ENCODE measurements at places on chromosomes 1 and 21.

DNA sequence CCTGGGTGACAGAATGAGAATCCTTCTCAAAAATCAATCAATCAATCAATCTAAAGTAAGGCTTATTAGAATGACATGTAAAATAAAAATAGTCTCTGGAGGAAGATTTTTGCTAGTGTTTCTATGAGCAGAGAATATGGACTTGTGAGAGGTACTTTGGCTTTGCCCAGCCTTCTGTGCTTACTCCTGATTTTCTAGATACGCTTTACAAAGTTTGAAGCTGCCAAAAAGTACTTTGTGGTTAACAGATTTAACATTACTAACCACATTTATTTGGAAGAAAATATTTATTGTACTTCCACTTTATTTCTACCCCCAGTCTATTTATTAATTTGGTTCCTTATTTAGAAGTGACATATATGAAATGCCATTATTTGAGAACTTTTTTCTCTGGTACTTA is 41.0 kb downstream of the CEP350 start:
- no peak for DNase-seq

GRCh38 chr1:48671578-48671977 is 105.1 kb downstream of the BEND5 start:
- DNase-seq = no peak

- no peak for DNase-seq
Observed at GRCh38 chr1:25996966-25997827, 666 bp downstream of the PAFAH2 start.

- DNase-seq = no peak
Observed at GRCh38 chr1:233112186-233113008, 162.0 kb downstream of the NTPCR start.

DNA sequence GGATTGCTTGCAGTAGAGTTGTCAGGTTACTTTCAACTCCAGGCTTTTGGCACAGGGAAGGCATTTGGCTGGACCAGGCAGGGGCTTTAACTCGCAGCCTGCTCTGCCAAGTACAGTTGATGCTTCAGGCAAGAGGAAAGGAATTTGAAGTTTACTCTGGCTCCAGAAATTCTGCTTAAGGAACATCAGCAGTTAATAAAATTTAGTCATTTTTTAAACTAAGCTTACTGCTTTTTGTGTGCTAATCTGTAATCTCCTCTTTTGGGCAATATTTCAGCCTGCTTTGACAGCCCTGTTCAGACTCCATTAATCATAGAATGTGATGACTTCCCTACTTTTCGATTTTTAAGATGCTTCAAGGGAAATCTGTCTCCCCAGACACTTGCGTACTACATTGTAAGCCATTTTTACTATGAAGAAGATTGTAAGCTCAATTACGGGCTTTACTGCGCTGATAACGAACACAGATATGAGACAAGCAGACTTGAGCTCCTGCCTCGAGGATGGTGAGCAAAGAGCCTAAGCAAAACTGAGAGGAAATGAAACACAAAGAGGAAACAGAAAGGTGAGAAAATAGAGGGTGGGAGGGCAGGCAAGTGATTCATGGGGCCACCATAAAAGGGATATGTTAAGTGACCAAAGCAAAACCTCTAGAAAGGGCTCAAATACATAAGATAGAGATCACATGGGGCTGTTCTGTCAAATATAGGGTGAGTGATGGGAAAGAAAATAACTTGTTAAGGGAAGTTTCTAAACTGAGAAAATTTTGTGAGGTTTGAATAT is 76.6 kb upstream of the VAV3 start:
- no peak for DNase-seq

- no peak for DNase-seq
Observed at GRCh38 chr1:55012661-55013060, 13.9 kb downstream of the BSND start.

GRCh38 chr1:224432672-224433040 is 1.9 kb downstream of the WDR26 start:
- no peak for DNase-seq

DNA sequence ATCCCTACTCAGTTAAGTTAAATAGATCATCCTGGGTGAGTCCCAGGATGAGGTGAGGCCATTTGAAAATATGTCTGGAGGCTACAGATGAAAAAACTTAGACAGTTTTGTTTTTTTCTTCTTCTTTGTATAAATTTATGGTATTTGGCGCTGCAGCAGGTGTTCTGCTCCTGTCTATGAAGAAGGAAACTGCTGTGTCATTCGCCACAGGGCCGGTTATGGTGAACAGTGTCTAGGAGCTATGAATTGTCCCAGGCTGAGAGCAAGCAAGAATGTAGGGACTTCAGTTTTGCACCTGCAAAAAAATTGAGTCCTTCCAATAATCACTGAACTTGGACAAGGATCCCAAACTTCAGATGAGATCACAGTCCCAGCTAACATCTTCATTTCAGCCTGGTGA is 674.3 kb upstream of the RGS18 start:
- no peak for DNase-seq

- no peak for DNase-seq
Observed at GRCh38 chr1:22914633-22915217, 57.9 kb downstream of the LACTBL1 start.

DNA sequence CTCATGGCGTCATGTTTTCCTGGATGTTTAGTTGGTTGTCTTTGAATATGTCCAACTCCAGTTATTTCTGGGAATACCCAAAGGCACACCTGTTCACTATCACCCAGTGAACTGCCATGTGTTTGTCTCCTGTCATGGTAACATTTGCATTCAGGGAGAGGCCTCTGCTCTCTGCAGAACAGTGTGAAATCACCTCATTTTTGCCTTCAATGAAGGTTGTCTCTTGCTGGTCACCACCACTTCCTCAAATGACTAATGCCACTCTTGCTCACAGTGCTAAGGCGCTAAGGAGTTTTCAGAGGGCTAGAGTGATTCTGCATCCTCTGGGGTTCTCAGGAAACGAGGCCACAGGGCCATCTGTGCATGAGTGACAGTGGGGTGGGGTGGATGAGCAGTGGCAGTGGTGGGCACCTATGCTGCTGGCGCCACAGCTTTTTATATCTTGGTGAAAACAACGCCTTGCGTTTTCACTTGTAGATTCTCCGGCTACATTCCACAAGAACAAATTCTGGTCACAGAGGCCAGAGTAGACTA is 60.0 kb upstream of the ATP5PO start:
- DNase-seq = no peak

GRCh38 chr1:151939779-151940178 is 30.5 kb upstream of the THEM4 start:
- no peak for DNase-seq

DNA sequence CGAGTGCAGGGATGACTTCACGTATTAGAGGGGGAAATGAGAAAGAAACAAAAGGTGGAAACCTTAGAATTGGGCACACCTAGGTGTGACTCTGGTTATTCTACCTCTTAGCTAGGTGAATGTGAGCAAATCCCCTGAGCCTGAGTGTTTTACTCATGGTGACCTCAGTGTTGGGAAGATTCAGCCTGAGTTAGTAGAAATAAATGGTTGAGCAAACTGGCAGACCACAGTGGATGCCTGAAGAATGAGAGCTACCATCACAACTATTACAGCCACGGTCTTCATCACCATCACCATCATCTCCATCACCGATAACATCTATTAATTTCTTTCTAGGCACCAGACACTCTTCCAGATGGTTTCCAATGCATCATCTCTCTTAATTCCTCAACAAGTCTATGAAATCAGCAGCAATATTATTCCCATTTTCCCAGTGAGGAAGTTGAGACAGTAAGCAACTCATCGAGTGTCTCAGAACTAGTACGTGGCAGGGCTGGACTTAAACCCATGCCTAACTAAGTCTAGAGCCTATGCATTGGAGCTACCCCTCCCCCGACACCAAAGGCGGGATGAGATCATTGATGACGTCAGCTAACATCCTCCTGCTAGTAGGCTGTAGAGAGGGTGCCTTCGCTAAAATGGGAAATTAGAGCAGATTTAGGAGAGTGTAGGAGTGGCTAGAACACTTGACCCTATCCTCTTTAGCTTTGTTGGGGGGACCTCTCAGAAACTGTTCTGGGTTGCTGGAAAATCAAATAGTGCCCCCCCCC is 7.9 kb upstream of the KAZN start:
- no peak for DNase-seq

DNA sequence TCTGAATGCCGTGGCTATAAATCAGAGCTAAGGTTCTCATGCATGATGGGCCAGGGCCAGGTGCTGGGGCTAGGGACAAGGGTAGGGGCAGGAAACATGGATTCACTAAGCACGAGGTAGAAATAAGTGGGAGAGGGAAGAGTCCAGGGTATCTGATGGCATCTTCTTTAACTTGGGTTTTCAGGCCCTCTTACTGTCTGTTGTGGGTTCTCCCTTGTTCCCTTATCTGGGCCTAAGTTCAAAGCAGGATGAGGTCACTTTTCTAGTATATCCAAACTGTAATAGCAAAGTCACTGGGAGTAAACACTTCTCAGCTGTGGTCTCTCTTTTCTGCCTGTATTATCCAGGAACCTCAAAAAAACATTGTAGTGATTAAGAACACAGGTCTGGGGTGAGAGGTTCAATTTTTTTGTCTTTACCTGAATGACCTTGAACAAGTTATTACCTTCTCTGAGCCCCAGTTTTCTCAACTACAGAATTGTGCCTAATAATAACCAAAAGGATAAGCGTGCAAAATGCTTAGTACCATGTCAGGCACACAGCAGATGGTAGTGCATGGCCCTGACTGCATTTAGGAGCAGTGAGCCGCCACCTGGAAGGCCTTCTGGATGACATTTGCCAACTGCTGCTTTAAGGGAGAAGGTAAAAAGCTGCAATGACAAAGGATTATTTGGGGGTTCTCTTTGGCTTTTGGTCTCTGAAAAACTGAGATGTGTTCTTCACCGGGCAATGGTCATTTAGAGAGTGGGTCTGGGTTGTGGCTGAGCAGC is 53.6 kb upstream of the A3GALT2 start:
- no peak for DNase-seq

DNA sequence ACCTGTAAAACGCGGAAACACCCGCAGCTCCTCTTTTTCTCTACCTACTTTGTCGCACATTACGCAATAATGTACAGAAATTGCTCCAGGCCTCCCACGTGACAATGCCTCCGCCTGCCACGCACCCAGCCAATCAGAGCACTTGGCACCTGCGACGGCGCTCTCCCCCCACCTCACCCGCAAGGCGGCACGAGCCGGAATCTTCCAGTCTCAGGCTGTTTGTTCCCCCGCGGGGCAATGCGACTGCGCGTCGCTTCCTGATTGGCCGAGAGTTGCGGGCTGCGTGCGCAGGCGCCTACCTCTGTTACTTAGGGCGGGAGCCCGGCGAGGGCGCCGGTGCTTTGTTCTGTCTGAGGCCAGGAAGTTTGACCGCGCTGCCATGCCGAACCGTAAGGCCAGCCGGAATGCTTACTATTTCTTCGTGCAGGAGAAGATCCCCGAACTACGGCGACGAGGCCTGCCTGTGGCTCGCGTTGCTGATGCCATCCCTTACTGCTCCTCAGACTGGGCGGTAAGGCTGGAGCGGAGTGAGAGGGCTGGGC is at the start of gene MAEL:
MAEL (plus strand) TSS at position 307 of the 542 bp plus-strand sequence; CDS start at position 380, 73 bp downstream.
- DNase-seq = no peak

DNA sequence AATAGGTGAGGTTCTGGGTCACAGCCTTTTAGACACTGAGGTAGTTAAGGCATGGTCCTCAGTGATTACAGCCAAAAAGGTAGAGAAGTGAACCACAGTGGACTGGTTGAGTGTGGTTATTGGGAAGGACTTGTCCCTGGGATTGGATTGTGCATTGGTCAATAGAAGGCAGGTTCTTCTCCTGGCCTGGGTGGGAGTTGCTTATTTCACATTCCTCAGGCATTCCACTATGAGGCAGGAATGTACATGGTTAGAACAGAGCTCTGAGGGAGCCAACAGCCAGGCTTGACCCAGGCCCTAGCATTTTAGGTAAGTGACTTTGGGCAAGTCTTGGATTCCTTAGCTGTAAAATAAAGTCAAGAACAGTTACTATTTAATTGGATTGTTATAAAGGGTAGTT is 97.9 kb upstream of the MARK1 start:
- no peak for DNase-seq

GRCh38 chr1:164723296-164723798 is 164.4 kb downstream of the PBX1 start:
- DNase-seq = no peak

- DNase-seq = no peak
Observed at GRCh38 chr1:220670365-220670764, 19.8 kb upstream of the C1orf115 start.

DNA sequence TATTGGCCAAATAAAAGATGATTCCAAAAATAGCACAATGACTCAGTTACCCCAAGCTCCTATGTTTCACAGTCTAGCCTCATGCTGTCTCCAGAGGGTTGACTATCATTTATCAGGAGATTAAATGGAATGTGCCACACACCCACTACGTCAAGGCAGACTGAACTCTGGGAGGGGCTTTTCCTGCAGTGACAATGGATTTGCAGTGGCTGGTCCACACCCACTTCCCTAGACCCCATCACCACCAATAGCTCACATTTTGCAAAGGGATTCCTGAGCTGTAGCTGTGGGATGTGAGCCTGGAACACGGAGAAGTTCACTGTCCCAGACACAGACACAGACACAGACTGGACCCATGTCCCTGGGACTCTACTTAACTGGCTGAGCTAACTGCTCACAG is 77.1 kb downstream of the HLCS start:
- no peak for DNase-seq

- no peak for DNase-seq
Observed at GRCh38 chr1:220755309-220755708, 7.2 kb downstream of the MTARC2 start.

DNA sequence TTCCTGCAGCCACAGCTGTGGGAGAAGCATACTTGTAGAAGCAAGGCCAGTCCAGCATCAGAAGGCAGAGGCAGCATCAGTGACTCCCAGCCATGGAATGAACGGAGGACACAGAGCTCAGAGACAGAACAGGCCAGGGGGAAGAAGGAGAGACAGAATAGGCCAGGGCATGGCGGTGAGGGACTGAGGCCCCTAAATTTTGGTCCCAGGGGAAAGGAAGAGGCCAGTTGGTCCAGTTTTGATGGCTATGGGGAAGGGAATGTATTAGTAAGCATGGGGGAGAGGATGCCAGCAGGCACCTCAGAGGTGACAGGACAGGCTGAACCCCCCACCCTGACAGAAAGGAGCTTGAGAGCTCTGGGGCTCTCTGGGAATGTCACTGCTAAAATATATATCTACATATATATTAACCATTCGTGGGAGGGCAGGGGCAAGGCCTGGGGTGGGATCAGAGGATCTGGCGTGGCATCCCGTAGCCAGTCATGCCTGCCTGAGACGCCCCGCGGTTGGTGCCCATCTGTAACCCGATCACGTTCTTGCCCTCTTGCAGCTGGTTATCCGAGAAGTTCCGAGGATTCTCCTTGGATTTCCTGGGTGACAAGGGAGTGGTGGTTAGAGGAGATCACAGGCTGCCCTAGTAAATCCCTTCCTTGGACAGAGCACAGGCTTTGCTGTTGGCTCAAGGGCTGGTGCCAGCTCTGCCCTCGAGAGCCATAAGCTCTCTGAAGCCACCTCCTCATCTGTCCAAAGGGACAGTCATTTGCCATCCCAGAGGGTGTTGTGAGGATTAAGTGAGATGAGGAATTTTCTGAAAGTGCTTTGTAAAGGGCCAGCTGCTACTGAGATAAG is 6.7 kb downstream of the TAGLN2 start:
- DNase-seq = no peak
